ENCODE measurements at places on chromosomes 6 and 20.

DNA sequence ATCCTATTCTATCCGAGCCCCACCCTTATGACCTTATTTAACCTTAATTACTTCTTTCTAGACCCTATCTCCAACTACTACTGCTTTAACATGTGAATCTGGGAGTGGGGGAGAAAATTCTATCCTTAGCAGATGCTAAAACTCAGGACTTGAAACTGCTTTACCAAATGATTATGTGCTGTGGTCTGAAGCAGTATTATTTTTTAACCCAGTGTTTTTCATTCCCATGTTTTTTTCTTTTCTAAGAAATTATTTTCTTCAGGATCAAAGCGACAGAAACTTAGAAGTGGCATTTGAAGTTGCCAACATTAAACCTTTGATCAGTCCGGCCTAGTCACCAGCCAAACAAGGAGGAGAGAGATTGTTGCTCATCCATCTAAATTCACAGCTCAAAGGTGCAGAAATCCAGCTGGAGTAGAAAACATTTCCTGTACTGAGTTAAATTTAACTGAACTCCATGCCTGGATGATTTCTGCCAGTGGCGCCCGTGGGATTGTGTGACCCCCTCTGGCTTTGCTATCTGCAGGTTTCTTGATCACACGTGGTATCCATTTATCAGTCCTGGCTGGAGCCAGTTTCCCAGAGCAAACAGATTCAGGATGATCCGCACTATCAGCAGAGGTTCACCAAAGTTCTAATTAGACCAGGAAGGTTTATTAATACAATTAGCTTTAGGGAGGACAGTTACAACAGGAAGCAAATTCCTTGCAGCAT, 300.5 kb downstream of the PLCB1 start:
- no peak for DNase-seq

- DNase-seq, result no peak
Observed at GRCh38 chr6:142846883-142847287, 98.1 kb downstream of the HIVEP2 start.

DNA sequence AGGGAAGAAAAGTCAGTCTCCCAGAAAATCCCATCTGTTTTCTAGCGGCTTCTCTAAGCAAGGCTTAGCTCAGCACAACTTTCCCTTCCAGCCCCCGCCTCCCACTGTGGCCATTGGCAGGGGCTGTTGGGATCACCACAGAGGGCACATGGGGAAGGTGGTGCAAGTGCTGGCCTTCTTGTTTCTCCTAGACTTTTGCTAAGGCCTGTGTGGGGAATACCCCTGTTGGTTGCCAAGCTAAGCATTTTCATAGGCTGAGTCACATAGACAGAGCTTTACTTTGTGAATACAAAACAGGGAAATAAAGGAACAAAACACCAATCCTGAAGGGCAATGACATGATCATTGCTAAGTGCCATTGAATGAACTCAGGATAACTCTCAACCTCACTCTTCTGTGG, 32.4 kb upstream of the TIAM2 start:
- DNase-seq, result no peak

- no peak for DNase-seq
Observed at GRCh38 chr20:37796121-37796520, 102.3 kb downstream of the CTNNBL1 start.

DNA sequence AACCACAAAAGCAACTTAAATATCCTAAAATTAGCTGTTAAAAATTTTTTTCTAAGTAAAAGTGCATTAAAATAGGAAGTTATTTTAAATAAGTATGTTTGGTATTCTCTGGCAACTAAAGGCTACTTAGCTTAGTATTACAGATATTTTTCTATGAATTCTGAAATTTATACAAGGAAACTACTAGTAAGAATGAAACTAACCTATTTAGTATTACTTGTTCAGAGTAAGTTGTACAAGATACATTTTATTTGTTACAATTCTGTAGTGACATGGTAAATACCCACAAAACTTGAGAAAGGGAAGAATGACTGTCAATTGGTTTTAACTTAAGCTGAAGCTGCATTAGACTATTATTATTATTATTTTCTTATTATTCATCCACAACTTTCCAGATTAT, 6.5 kb downstream of the PHIP start:
- no peak for DNase-seq

DNA sequence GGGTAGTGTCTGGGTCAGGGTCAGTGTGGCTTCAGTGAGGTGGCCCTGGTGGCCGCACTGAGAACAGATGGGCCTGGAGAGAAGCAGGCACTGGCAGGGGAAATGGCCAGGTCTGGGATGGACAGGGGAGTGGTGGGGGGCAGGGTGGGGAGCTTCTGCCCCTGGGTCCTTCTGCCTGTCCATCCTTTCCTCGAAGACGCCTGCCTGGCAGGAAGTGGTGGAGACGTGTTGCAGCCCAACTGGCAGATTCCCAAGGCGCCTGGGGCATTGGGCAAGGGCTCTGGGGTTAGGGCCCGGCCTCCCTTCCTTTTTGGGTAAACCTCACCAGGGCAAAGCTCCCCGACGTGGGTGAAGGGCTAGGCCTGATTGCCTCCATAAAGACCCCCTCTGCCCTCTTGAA, 10.4 kb downstream of the SRC start:
- DNase-seq, result no peak

DNA sequence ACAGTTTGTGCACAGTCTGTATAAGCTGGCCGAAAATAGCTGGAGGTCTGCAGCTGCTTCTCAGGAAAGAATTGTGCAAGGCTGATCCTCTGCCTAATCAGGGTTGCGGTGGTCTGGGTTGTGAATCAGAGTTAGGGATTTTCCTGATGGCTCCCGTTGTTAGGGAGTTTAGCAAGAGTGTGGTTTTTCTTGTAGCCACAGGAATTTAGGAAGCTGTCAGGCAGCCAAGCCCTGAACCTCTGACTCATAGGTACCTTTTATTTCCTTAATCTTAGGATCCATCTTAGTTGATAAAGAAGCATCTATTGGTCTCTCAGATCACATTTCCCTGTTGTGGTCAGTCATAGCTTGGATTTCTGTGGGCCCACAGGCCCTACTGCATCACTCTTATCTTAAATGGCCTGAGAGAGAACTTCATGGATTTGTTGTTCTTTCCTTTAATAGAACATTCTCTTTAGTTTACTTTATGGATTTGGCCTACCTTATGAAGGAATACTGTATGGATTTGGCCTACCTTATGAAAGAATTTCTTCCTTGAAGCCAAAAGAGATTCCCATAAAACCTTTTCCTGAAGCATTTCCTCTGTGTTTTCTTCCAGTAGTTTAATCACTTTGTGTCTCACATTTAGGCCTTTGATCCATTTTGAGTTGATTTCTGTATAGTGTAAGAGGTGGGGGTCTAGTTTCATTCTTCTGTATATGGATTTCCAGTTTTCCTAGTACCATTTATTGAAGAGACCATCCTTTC, 10.3 kb downstream of the KIF25 start:
- DNase-seq, result no peak

GRCh38 chr6:80489911-80490635, 383.6 kb downstream of the BCKDHB start:
- no peak for DNase-seq

DNA sequence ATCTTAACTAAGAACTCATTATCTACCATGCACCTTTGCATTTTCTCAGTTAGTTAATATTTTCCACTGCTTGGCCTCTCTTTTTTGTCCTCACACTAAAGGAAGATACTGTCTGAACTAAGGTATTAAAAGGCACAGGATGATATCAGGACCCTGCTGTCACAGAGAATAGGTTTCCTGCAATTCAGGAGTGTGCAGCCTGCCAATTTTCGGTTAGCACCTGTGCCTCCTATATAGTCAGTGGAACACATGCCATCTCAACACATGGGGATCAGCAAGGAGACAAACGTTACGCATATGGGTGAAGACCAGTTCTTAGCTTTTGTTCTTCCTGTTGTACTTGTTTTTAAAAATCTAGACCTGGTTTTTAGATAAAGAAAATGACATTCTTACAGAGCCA, 71.0 kb downstream of the FUT9 start:
- DNase-seq, result no peak

- DNase-seq, result no peak
Observed at GRCh38 chr6:168555618-168556273, 114.8 kb downstream of the SMOC2 start.

DNA sequence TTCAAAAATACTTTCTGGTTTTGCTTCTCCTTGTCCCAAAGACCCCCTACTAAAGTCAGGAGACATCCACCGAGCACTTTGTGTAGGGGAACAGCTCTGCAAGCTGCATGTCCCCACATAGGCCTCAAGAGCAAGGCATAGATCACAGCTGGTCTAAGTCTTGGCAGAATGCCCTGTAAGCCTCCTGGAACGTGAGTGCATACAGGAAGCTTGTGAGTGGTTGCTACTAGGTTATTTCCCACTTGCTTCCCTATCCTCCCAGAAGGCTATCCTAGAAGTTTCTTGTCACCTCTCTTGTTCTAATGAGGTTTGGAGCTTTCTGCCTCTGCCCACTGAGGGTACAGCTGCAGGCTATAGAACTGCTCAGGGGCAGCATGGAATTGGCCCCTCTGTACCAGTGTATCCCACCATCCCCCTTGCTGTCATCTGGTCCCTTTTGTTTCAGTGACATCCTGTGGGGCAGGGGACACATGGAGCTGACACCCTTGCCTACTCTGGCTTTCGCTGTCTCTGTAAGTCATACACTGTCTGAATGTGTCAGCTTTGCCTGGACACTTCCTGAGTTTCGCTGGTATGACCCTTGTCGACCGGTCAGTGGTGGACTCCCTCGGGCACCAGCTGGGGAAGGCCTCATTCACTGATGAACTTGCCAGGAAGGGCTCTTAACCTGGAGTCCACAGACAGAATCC, 35.6 kb upstream of the KCNK16 start:
- no peak for DNase-seq

DNA sequence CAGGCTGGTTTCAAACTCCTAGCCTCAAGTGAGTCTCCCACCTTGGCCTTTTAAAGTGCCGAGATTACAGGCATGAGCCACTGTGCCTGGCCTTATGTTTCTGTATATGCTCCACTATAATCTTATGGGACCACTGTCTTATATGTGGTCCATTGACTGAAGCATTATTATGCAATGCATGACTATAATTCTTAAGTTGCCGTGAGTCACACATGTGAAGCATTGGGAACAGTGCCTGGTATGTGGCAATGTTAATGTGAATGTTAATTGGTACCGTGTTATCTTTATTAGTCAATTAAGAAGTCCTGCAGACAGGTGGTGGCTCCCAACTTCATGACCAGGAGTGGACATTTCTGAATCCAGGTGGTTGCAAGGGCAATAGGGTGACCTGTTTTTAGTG, 14.7 kb upstream of the ASXL1 start:
- no peak for DNase-seq

DNA sequence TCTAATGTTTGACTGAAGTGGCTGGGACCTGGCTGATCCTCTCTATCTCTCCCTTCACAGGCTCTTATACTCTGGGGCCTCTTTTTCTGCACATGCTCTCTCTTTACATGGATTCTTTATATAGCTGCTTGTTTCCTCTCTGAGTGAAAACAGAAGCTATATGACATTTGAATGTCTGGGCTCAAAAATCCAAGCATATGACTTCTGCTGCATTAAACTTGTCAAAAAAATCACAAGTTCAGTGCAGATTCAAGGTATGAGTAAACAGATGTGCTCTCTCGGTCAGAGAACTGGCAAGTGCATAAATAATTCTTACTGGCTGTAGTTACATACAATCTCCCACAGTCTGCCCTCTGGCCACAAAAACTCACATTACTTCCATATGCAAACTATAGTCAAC, 96.6 kb downstream of the LCA5 start:
- DNase-seq, result no peak

- DNase-seq, result no peak
Observed at GRCh38 chr6:13286181-13286580, 42.2 kb downstream of the TBC1D7 start.

- DNase-seq, result no peak
Observed at GRCh38 chr6:133254552-133255228, 13.5 kb downstream of the EYA4 start.
